Esophagus muscularis mucosa (tissue), 4 donors: ENCODE measurements at places on chromosomes 13 and 19. TPM values are rescaled to one million over a fixed set of nuclear protein-coding genes. Genes with fewer than 3 reads are reported as not detected.
A peak's percentile ranks its signal among the peaks of the same experiment; 100 is the strongest.

- DNase-seq = no peak
These were observed 48.0 kb downstream of the COMP start for GRCh38 chr19:18742838-18743783.

DNA sequence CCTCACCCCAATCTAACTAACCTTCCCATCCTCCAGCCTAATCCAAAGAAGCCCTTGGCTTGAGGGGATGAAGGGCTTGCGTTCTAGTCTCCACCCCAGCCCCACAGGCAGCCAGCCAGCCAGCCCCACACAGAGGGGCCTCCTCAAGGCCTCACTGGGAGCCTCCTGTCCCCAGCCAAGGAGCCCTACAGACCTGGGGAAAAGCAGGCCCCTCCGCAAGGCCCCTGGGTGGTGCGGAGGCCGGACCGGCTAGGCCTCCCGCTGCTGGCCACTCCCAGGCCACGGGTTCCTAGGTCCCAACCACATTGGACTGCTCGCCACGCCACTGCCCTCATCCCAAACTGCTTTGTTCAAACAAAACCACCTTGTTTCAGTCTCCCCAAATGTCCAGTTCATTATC, 78.0 kb downstream of the ZIC5 start:
- DNase-seq = no peak

- no peak for DNase-seq
These were observed 191.1 kb upstream of the GPR12 start for GRCh38 chr13:26951581-26952177.

GRCh38 chr13:95226476-95226875, 74.8 kb downstream of the ABCC4 start:
- DNase-seq = no peak

DNA sequence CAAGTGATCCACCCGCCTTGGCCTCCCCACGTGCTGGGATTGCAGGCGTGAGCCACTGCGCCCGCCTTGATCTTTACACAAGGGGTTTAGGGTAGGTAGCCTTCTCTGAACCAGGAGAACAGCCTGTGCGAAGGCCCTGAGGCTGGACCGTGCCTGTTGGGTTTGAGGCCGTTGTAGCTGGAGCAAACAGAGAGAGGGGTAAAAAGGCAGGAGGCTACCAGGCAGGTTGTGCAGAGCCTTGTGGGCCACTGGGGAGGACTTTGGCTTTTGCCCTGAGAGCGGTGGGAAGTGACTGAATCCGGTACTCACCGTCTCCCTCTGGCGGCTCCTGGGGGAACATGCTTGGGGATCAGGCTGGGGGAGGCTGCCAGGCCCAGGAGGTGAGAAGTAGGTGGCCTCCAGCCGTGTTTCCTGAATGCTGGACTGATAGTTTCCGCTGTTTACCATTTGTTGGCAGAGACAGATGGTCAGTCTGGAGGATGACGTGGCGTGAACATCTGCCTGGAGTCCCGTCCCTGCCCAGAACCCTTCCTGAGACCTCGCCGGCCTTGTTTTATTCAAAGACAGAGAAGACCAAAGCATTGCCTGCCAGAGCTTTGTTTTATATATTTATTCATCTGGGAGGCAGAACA, 24.6 kb downstream of the SPC24 start:
- peak; percentile 96 for DNase-seq

Gene ADGRE2
- total RNA-seq = 0.65 TPM

GRCh38 chr13:114096811-114097211, 35.6 kb downstream of the RASA3 start:
- no peak for DNase-seq

- no peak for DNase-seq
These were observed 64.6 kb downstream of the GGACT start for GRCh38 chr13:100523981-100524386.

GRCh38 chr13:96946709-96947311, 47.5 kb downstream of the OXGR1 start:
- DNase-seq = peak; percentile 74

Gene PRDX2
- 243 TPM for total RNA-seq
